ENCODE measurements at places on chromosomes 3 and 15.

- DNase-seq: no peak
Observed at GRCh38 chr3:195715583-195716266, 5.1 kb upstream of the MUC20 start.

GRCh38 chr3:63979093-63979885, 44.0 kb downstream of the PSMD6 start:
- no peak for DNase-seq

DNA sequence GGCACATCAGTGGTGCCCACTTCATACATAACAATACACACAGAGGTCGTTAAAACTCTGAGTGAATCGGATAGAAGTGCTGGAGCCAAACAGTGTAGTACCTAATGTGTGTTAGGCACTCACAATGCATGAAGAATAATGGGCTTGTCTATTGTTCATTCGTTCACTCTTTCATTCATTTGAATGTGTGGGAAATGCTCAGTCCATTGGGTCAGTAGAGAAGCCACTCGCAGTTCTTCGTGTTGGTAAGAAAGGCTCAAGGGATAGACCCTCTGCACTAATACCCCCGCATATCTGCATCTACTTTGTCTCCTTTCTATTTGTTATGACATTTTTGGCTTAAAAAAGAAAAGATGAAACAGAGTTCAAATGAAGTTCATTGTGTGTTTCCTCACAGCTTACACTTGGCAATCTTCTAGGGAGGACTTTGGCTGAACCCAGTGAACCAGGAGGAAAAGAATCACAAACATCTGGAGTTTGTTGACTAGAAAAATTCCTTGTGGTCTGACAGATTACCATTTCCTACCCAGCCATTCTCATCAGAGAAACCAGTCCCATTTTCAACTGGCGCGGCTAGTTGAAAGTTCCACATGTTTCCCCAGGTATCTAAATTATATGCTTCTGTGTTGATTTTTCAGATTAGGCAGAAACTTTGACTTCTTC, 32.8 kb upstream of the MFSD1 start:
- peak; percentile 90 for DNase-seq

DNA sequence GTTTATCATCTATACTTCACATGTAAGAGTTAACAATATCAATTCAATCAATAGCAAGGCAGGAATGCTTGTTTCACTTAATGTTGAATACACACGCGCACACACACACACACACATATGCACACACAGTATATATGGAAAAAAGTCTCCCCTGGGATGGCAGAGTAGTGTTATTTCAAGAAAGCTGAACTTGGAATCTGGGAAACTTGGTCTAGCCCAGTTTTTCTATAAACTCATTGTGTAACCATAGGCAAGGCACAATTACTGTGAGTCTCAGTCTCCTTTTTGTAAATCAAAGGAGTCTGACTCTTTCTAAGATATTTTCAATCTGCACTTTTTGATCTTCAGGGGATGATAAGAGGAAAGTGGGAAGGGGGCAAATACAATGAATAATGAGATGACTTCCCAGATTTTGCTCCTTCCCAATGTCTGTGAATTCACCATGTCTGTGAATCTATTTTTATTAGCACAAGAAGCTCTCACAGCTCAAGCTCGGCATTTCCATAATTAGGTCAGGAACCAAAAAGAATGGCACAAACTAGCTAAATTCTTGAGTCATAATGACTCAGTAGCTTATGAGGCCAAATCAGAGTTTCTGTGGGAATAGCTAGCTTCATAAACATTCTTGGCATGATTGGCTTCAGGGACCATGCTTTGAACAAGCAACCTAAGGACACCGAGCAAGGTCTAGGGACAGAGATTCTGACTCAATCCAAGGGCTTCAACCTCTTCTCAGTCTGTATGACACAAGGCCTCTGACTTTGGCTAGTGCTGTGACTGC, 227.4 kb upstream of the DCBLD2 start:
- DNase-seq: peak; percentile 86

GRCh38 chr3:134606033-134607025, 44.5 kb downstream of the KY start:
- DNase-seq: no peak

DNA sequence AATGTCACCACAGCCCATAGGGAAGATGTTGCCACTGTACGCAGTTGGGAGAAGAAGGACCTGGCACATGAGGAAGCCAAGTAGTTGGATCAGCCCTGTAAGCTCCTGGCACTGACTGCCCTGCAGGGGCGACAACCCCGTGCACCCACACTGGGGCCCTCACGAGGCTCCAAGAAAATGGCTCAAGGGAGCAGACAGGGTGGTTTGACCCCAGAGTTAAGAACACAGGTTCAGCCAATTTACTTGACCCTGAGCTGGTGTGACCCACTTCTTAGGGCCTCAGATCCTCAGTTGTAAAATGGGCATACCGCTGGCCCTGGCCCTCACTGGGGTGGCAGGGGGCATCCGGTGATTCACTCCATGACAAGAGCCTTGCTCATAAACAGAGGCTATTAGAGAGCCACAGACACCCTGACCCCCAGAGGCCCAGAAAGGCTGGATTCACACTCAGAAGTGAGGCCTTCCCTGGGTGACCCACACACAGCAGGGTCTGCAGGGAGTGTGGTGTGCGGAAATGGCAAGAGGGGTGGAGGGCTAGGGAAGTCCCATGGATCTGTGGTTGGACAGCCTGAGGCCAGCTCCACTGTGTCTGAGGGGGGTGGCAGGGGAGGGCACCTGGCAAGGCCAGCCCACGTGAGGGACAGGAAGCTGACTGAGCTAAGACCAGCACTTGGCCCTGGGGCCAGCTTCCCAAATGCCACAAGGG, 1.7 kb upstream of the HHATL start:
- DNase-seq: no peak

- DNase-seq: peak; percentile 30
Observed at GRCh38 chr3:66598168-66598567, 97.3 kb upstream of the LRIG1 start.

- DNase-seq: no peak
Observed at GRCh38 chr3:7874116-7874515, 627.5 kb upstream of the LMCD1 start.

DNA sequence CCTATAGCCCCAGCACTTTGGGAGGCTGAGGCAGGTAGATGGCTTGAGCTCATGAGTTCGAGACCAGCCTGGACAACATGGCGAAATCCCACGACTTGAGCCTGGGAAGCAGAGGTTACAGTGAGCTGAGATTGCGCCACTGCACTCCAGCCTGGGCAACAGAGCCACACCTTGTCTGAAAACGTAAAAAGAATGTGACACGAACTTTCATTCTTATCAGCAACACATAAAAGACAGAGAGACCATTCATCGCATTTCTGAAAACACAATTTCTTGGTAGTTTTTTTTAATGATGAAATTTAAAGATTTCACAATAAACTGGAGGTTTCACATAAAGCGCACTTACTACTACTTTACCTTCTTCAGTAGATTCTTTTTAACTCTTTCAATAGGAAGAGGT, 18.4 kb downstream of the HLTF start:
- DNase-seq: no peak

DNA sequence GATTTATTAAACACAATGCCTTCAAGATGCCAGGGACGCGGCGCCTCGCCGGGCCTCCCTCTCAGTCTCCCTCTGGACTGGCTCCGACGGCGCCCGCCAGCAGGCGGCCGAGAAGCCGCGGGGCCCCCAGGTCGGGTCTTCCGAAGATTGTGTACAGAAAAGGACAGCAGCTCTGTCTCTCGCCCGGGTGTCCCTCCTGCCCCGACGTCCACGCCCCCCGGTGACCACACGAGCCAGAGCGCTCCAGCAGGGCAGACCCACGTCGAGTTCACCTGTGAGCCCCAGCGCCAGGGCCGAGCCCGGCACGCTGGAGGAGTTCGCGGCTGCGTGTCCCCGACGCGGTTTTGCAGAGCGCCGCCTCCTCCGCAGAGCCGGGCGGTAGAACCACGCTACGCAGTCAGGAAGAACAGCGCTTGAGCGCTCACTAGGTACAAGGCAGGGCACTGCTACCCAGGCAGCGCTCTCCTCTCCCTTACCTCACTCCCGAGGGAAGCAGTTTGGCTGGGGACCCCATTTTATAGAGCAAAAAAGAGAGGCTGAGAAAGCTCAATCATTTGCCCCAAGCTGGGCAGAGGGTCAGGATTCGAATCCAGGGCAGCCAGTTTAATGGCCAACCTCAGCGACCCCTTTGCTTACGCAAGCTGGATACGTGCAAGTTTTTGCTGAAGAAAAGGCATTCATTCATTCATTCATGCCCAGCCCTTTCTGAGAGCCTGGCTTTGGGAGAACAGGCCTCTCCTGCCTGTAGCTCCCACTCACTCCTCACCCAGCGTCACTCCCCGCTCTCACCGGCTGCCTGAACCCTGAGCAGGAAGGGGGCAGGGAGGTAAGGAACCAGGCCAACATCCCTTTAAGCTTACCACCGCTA, 3.0 kb upstream of the TLE3 start:
- DNase-seq: no peak

DNA sequence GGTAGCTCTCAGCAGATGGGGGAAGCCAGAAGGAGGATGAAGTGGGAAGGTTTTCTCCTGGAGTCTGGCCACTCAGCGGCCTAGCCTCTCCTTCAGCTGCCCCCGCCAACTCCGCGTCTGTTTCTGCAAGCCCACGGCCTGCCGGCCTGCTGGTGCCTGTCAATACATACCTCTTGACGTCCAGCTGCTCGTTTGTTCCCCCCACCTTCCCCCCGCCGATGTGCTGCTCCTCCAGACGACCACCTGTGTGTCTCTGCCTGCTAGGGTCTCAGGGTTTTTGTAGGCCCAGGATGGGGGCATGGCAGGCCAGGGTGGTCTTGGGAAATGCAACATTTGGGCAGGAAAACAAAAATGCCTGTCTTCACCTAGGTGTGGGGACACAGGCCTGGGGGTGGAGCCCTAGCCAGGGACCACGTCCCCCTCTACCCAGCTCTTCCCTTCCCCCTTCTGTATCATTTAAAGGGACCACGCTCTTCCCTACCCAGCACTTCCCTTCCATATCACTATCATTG, 137.8 kb downstream of the ALCAM start:
- no peak for DNase-seq

DNA sequence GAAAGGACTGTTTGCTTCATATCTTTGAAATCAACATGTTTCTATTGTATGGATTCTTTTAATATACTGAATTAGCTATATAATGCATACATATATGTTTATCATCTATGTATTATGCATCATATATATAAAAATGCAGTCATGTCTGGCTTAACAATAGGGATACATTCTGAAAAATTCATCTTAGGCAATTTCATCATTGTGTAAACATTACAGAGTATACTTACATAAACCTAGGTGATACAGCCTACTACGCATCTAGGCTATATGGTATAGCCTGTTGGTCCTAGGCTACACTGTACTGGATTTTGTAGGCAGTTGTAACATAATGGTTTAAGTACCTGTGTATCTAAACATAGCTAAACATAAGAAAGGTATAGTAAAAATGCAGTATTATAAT, 21.7 kb downstream of the CHMP2B start:
- no peak for DNase-seq

DNA sequence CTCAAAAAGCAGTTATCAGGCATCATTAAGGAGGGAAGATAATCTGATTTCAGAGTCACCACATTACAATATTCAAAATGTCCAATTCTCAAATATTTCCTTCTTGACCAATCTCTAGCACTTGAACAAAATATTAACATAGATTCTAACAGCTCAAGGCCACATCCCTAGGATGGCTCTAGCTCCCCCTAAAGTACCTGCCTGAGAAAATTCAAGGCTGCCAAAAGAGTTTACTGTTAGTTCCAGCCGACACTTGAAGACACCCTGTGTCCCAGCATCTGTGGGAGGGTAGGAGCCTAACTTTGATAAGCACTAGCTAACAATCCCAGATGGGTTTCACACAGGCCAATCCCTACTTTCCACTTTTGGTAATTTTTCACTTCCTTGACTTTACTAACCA, 10.4 kb downstream of the NSMCE3 start:
- DNase-seq: no peak

- DNase-seq: no peak
Observed at GRCh38 chr3:184570035-184570434, 8.4 kb downstream of the EPHB3 start.

GRCh38 chr3:140438736-140439470, 239.0 kb upstream of the TRIM42 start:
- no peak for DNase-seq

DNA sequence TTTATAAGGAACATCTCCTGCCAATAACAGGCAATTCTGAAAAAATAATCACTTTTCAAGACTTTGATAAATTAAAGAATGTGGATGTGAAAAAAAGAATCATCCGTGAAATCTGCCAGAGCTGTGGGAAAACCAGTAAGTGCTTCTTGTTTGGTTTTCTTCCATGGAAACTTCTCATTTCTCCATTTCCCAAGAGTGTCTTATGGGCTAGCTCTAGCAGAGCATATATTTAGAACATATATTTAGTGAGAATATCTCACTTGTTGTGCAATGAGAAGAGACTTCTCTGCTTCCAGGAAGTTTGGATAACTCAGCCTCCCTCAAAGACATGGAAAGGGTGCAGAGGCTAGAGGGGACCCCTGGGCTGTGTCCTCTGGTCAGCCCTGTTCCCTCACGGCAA, 49.9 kb downstream of the COL6A5 start:
- no peak for DNase-seq

GRCh38 chr3:128454310-128454618, 12.4 kb downstream of the DNAJB8 start:
- DNase-seq: no peak

DNA sequence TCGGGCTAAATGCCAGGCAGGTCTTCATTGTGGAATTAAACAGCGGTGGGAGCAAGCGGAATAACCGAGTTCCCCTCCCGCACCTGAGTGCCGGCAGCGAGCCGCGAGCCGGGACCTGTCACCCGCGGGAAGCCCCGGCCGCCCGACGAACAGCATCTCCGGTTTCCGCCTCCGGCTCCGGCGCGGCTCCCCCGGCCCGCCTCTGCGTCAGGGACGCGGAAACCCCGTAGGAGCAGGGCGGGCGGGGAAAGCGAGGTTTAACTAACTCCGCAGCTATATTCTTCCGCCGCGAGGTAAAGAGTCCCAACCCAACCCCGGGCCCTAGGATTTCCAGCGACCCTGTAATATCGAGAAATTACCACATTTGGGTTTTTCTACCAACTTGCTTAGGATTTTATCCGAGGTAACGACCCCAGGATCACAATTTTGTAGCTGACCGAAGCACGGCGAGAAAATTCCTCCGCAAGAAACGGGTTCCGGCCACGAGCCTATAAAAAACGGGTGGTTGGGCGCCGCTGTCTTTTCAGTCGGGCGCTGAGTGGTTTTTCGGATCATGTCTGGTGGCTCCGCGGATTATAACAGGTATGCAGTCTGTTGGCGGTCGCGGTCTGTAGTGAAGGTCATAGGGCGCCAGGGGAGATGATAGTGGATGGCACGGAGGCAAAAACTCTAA, at the start of gene EIF4A2:
TSS of gene EIF4A2 (plus strand) at position 520 of the 673 bp plus-strand sequence. CDS start at position 554, 34 bp downstream.
- DNase-seq: peak; percentile 96

DNA sequence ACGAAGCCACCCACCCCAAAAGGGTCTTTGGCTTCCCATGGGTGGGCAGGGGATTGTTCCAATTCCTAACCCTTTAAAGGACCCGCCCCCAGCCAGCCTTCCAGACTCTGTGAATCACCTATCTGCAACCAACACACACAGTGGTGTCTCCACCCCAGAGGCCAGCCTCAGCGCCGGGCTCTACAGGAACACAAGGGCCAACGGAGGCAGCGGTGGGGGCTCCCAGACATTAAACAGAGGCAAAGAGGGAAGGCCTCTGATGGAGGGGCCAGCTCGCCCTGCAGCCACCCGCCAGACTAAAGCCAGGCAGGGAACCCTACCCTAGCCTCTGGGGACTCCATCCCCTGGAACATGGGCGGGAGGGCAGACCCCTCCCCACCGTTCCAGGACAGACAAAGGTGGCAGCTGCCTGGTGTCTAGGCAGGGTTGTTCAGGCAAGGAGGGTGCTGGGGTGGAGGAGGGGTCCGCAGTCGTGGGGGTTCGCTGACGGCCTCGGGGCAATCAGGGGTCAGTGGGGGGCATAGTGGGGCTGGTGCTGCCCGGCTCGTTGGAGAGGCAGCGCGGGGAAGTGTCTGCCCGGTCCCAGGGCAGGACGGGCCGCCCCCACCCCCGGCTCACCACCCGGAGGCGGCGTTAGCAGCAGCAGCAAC, 448 bp downstream of the SHISA5 start:
- peak; percentile 76 for DNase-seq

Data from AG20443 (cell line).